ENCODE measurements at places on chromosomes 7 and 10.

GRCh38 chr7:133887459-133887858 lies 239.7 kb upstream of the LRGUK start:
- no peak for DNase-seq

DNA sequence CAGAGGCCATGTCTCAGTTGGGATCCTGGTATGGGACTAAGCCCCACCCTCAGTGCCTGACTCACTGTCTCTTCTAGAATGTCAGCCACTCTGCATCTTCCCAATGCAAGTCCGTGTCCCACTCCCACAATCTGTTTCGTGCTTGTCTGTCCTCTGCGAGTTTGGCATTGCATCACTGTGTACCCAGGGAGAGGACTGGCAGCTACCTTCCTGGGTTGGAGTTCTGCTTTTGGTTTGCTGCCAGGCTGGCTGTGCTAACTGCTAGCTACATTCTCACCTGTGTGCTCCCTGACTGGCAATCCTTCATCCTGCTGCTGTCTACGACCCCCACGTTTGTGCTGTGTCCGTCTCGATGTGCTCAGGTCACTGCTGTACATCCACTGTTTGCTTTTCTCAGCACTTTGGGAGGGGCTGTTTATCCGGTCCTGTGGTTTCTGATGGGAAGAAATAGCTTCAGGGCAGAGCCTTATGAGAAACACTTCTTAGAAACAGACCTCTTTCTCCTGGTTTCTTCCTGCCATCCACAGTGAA lies 56.0 kb upstream of the GLI3 start:
- DNase-seq, result no peak

DNA sequence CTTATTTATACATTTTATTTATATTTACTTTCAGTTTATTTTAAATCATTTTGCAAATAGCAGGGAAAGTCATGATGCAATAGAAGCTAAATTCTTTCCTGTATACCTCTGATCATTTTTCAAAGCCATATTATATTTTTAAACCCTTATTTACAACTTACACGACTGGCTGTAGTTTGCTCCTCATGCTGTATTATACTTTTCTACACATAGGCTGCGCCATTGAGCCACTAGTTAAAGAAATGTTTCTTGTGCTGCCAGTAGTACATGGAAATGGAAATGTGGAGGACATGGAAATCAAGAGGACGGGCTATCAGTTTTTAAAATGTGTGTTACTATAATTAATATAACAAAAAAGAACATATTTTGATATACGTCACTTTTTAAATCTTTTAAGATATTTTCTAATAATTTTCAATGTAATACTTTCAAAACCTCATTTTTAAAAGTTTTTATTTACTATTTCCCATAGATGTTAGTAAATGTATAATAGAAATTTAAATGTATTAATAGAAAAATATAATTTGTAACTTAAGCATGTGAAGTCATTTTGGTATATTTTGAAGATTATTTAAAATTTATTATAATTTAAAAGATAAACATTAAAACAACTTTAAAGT lies 118.5 kb downstream of the VTI1A start:
- DNase-seq, result no peak

GRCh38 chr7:57789130-57789529 lies 339.2 kb downstream of the ZNF716 start:
- DNase-seq, result no peak

- no peak for DNase-seq
Measured at GRCh38 chr7:30286749-30287148, 2.4 kb downstream of the ZNRF2 start.

GRCh38 chr7:81155654-81156373 lies 237.0 kb upstream of the SEMA3C start:
- DNase-seq, result no peak

- no peak for DNase-seq
Measured at GRCh38 chr10:543131-543530, 146.3 kb downstream of the DIP2C start.

GRCh38 chr10:106931159-106931852 lies 233.2 kb downstream of the SORCS1 start:
- no peak for DNase-seq

DNA sequence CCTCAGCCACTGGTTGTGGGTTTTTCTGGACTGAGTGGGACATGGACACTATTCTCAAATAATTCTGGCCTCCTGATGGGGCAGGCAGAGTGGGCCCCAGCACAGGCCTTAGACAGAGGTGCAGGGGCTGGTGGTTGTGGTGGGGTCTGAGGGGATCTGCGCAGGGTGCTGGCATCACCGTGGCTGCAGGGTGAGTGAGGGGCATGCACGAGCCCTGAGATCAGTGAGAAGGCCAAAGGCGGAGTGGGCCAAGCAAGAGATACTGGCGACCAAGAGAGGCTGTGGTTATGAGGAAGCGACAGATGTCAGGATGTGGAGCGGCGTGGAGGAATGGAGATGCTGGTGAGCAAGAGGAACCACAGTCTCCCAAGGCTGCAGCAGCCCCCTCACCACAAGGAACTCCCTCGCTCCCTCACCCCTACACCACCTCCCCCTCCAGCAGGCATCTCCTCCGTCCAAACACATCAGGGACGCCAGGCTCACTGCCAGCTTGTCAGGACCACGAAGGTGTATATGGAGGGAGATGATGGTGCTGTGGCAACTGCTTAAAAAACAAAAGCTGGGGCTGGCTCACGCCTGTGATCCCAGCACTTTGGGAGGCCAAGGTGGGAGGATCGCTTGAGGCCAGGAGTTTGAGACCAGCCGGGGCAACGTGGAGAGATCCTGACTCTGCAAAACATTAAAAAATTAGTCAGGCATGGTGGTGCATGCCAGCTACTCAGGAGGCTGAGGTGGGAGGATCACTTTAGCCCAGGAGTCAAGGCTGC lies 9.6 kb downstream of the PRF1 start:
- no peak for DNase-seq

- DNase-seq, result no peak
Measured at GRCh38 chr7:105932835-105933477, 30.1 kb upstream of the CDHR3 start.

DNA sequence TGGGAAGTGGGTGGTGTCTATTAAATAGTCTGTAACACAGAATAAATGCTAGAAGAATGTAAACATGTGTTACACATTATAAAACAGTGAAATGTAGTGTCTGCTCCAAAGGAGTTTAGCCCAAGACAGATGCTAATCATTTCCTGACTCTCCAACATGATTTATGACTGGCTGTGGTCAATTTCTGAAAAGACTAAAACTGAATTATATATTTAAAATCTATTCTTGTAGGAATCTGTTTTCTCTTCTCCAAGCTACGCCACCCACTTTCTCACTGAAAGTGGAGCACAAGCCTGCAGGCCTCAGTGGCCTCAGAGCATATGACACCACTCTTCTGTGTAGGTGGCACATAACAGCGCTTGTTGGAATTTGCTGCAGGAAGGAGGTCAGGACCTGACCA lies 44.4 kb downstream of the CTTNBP2 start:
- no peak for DNase-seq

DNA sequence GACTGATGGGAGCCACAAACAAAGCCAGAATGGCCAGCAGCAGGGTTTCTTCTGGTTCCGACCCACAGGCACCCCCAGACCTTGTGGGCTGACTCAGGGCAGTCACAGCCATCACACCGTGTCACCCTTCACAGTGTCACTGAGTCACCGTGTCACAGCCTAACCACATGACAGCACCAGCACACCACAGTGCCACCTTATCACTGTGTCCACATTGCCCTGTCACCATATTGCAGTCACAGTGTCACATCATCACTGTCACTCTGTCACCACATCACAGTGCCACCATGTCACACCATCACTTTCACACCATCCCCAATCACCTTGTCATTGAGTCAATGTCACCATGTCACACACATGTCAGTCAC lies 77.0 kb downstream of the OAT start:
- no peak for DNase-seq

GRCh38 chr10:125520968-125521367 lies 162.0 kb downstream of the TEX36 start:
- no peak for DNase-seq

GRCh38 chr10:88557658-88558057 lies 25.5 kb downstream of the RNLS start:
- no peak for DNase-seq

- DNase-seq, result no peak
Measured at GRCh38 chr10:32373496-32373895, 26.5 kb upstream of the EPC1 start.

DNA sequence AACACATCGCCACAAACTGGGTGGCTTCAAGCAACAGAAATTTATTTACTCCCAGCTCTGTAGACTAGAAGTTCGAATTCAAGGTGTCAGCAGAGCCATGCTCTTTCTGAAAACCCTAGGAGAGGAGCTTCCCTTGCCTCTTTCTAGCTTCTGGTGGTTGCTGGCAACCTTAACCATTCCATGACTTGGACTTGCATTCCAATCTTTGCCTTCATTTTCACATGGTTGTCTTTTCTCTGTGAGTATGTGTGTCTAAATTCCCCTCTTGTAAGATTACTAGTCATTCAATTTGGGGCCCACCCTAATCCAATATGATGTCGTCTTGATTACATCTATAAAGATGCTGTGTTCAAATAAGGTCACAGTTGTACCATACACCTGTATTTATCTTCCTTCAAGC lies 65.9 kb upstream of the PRKG1 start:
- no peak for DNase-seq

Measured in stimulated activated CD4-positive, alpha-beta T cell treated with anti-CD3 and anti-CD28 coated beads, Interleukin-2, amount 100 ng/mL, for 4 hours (primary cell).